Esophagus mucosa (tissue), 1 donor: ENCODE measurements at places on chromosomes 4 and X. TPM values are rescaled to one million over a fixed set of nuclear protein-coding genes. Genes with fewer than 3 reads are reported as not detected.

Gene TMPRSS11F
- 12.4 TPM for total RNA-seq

DNA sequence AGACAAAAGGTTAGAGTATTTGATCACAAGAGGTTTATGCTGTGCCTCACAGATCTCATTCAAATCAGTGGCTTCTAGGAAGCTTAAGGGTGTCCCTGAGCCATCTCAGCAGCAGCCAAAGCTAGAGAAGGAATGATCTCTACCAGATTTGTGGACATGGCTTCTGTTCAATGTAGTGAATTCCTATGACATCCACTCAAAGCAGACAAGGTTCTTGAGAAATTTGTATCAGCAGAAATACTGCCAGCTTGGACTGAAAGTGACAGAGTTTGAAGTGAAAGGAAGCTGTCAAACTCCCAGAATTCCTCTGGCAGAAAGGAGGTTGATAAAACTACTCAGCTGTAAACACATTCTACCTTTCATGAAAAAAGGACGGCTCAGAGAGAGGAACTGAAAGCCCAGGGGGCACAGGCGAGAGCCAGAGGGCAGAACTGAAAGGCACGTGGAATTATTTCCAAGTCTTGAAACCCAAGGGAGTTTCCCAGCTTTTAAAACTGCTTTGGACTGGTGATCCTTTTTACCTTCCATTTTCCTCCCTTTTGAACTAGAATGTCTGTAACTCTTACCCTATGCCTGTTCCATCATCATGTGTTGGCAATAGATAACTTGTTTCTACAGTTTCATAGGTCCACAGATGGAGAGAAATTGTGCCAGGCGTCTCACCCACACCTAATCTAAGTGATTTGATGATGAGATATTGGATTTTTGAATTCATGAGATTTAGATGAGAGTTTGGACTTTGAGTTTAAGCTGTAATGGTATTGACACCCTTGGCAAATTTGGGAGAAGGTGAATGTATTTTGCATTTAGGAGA lies 14.5 kb upstream of the MED14 start:
- no peak for ATAC-seq

GRCh38 chr4:8101213-8102075 lies 57.2 kb downstream of the ABLIM2 start:
- peak; percentile 84 for ATAC-seq

GRCh38 chr4:139053909-139054308 lies 38.3 kb downstream of the NOCT start:
- no peak for ATAC-seq

DNA sequence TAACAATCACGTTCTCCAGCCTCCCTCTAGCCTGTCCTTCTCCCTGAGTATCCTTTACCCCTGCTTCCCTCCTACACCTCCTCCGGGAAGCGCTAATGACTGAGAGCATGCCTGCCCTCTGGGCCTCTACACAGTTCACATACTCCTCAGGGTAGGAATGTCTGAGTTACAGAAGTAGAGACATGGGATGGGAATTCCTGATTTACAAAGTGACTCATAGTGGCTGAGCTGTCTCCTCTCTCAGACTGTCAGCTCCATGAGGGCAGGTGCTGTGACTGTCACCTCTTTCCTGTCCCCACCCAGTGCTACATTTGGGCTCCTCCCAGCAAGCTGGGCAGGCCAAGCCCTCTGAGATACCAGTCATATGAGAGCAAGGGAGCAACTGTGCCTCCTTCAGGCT lies 2.6 kb downstream of the LAS1L start:
- ATAC-seq = no peak

DNA sequence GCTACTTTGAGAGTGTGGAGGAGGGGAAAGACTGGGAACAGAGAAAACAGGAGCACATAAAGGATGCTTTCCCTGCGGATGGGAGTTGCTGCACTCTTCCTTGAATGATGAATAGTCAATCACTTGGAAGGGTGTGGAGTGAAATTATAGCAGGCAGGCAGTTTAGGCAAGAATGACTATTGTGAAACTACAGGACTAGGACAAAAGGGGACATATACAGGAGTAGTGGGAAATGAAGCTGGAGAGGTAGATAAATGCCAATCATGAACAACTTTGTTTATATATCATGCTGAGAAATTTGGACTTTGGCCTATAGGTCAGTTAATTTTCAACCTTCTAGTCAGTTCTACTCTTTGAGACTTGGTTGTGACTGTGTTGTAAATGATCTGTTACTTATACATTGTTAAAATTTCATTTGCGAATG lies 76.9 kb downstream of the PAQR3 start:
- ATAC-seq = no peak

DNA sequence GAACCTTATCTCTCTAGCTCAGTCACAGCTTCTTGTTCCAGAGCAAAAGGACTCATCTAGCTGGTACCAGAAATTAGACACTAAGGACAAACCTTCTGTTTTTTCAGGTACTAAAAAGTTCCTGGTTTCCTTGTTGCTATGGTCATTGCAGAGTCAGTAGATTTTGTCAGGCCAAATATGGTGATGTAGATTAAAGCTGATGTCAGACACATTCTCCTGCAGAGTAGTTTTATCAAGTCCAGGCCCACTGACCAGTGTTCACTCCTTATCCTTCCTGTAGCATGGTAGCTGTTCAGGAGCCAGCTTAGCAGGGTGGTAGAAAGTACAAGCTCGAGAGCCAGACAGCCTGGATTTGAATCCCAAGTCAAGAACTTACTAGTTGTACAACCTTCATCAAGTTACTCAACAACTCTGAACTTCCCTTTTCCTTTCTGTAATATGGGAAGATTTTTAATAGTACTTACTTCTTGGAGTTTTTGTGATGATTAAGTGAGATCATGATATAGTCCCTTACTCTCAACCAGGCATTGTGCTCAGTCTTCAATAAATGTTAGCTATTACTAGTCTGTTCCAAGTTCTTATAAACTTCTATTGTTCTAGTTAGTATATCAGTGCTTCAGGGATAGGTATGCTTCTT lies 17.9 kb downstream of the OCRL start:
- ATAC-seq = no peak
